Trophoblast cell (in vitro differentiated cells and primary cell): ENCODE measurements at places on chromosomes 2 and 18.

DNA sequence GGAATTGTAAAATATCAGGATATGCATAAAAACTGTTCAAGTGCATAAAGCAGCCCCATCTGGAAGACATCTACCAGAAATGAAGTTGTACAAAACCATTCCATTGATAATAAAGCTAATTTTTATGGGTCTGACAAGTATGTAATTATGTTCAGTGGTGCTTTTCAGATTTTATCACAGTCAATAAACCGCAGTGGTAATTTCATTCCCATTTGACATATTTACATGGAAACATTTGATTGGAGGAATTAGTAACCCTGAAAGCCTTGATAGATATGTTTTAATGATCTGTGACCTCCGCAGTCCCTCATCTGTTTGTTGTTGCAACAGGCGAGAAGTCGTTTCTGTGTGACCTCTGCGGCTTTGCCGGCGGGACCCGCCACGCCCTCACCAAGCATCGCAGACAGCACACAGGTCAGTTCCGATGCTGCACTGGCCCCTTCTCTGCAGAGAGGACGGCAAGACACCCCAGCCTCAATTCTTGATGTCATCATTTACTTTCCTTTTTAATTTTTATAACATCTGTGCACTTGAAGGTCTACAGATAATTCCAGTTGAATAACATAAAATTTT is 283.1 kb downstream of the ZNF407 start:
- DNase-seq = no peak

- no peak for DNase-seq
These were observed 1.4 kb downstream of the APLF start for GRCh38 chr2:68468801-68469200.

GRCh38 chr2:178756843-178757242 is 50.4 kb downstream of the TTN start:
- DNase-seq = peak; percentile 66

- DNase-seq = no peak
These were observed 51.3 kb upstream of the CERS6 start for GRCh38 chr2:168404764-168405163.

DNA sequence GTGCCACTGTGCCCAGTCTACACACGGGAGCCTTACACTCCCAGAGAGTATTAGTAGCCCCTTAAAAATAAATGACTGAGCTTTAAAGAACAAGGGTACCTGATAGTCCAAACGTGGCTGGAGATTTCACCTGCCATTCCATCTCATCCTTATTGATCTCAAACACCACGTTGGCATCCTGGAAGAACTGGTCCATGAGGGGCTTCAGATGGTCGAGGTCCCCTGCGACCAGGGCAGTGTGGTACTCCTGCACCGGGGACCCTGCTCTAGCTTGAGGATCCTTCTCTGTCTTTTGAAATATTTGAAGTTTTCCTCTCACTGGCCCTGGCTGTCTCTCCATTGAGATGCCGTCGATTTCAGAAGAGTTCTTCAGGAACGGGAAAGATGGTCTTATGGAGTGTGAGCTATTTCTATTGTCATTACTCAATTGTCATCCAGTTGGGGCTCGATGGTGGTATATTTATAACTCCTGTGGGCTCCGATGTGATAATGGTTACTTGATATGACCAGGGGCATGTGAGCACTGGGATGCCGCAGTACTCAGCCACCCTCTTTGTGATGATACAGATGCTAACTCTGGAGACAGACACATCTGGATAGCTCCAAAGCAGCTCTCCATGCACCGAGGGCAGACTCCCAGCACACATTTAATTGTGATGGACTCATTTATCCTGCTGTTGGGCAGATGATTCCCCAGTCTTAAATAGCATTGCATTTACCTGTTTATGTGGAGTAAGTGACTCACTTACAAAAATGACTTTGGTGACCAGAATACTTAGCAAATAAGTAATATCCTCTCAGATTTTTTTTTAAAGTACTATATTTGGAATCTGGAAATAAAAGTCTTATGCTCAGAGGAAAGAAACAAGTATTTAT is 22.8 kb downstream of the ASB18 start:
- DNase-seq = no peak
